H9 (cell line): ENCODE measurements at places on chromosomes 1 and 21.

DNA sequence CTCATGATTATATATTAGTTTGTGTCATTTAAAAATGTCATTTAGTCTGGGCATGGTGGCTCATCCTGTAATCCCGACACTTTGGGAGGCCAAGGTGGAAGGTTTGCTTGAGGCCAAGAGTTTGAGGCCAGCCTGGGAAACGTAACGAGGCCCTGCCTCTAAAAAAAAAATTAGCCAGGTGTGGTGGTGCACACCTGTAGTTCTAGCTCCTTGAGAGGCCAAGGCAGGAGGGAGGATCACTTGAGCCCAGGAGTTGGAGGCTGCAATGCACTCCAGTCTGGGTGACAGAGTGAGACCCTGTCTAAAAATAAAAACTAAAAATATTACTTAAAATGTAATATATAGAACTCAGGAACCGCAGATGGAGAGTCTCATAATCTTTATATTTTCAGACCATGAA, 34.6 kb downstream of the RUNX3 start:
- H3K36me3 ChIP-seq: peaks cover 5% of the 10 kb centered on the region; the same call in 1 of the 2 replicates
- H3K27ac ChIP-seq: no peak overlapping the region
- DNase-seq: no peak
- H3K4me3 ChIP-seq: no peak overlapping the region
- no peaks in the 10 kb centered on the region for H3K27me3 ChIP-seq

GRCh38 chr1:116769561-116769977, 15.3 kb downstream of the CD2 start:
- H3K27ac ChIP-seq: no peak overlapping the region
- no peaks in the 10 kb centered on the region; the same call in 2 of the 3 replicates for H3K36me3 ChIP-seq
- no peak overlapping the region for H3K4me3 ChIP-seq
- no peaks in the 10 kb centered on the region for H3K4me1 ChIP-seq

- H3K4me1 ChIP-seq: no peaks in the 10 kb centered on the region
- H3K4me3 ChIP-seq: no peak overlapping the region
- DNase-seq: no peak
- H3K27me3 ChIP-seq: no peaks in the 10 kb centered on the region
- no peak overlapping the region for H3K27ac ChIP-seq
- no peaks in the 10 kb centered on the region for H3K36me3 ChIP-seq
Observed at GRCh38 chr21:35234725-35235124, 185.6 kb upstream of the RUNX1 start.

DNA sequence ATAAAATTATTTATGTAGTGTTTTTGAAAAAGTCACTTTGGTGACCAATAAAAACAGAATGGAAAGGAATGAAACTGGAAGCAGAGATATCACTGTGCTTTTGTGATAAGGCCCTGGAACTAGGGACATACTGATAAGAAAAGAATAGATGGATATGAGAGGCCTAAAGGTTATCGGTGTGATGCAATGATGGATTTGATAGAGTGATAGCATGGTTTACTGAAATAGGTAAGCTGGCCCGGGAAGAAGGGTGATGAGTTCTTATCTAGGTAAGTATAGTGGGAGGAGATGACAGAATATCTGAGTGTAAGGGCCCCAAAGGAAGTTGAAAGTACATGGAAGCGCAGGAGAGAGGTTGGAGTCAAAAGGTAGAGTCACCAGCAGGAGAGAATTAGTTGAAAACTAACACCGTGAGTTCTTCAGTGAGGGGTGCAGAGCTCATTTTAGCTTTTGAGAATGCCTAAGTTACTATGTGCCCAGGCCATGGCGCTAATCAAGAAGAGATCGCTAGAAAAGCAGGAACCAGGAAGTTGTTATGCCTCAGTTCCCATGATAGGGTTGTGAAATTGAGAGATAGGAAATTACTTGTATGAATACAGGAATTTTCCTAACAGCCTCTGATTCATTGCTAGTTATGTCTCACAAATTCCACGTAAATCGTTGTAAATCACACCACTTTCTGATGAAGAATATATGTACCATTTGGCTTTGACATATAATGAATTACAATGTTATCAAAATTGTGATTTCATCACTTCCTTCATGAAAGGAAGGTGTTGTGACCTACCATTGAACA, 115.3 kb downstream of the PLA2G4A start:
- H3K27me3 ChIP-seq: no peaks in the 10 kb centered on the region
- DNase-seq: no peak
- H3K27ac ChIP-seq: no peak overlapping the region

DNA sequence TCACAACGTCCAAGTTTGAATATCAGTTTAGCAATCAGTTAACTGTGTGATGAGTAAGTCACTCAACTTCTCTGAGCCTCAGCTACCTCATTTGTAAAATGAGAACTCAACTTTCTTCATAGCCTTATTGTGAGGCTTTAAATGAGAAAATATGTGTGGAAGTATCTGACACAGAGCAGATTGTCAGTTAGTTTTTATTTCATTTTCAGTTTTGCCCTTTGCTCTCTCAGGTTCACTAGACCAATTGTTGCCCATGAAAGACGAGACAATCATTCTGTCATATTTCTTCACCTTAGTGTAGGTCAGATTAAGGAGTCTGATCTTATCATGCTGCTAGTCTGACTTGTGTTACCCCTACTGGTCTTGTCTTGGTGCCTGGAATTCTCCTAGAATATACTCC, 232.8 kb upstream of the PTBP2 start:
- no peak overlapping the region for H3K4me3 ChIP-seq
- H3K27me3 ChIP-seq: peaks cover 3% of the 10 kb centered on the region; the same call in 1 of the 2 replicates
- H3K36me3 ChIP-seq: no peaks in the 10 kb centered on the region
- H3K4me1 ChIP-seq: peaks cover 5% of the 10 kb centered on the region; the same call in 1 of the 2 replicates

GRCh38 chr1:57079454-57080157, 113.8 kb upstream of the C8B start:
- DNase-seq: peak; percentile 43
- no peaks in the 10 kb centered on the region for H3K4me1 ChIP-seq
- H3K36me3 ChIP-seq: no peaks in the 10 kb centered on the region

DNA sequence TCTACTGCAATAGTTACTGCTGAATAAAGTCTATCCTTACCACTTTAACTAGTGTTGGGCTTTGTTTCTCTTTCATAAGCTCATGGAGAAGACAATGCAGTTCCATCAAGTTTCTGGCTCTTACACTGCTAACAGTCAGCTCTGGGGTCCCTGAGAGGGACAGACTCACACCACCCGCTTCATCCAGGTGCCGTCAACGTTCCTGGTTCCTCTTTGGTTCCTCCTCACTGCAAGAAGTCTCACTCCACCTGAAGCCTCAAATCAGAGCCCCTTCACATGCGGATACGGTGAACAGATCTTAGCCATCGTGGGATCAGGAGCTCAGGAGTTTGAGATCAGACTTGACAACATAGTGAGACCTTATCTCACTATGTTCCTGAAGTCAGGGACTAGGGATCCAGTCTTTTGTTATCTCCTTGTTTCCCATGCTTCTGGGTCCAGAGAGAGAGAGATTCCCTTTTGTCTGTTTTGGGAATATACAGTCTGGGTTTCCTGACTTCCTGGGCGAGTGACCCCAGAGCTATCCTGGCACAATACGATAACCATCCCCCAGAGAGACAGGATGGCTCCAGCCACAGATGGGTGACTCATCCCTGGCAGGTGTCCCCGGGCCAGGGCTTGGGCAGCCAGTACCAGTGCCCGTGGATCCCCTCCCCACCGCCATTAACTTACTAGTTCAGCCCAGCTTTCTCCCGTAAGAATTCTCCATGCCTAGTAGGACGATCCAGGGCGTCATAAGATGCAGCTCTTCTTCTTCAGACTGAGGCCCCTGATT, 14.3 kb upstream of the PCP4 start:
- no peak overlapping the region for H3K27ac ChIP-seq
- H3K4me1 ChIP-seq: peaks cover 5% of the 10 kb centered on the region; the same call in 1 of the 2 replicates
- no peak overlapping the region for H3K4me3 ChIP-seq
- peaks cover 7% of the 10 kb centered on the region for H3K36me3 ChIP-seq
- H3K27me3 ChIP-seq: no peaks in the 10 kb centered on the region
- no peak for DNase-seq

GRCh38 chr1:46128344-46128743, 4.1 kb downstream of the PIK3R3 start:
- no peaks in the 10 kb centered on the region for H3K27me3 ChIP-seq
- H3K36me3 ChIP-seq: no peaks in the 10 kb centered on the region; the same call in 1 of the 2 replicates
- no peaks in the 10 kb centered on the region for H3K4me1 ChIP-seq
- no peak overlapping the region for H3K4me3 ChIP-seq
- no peak overlapping the region for H3K27ac ChIP-seq

GRCh38 chr1:160169553-160170399, 18.4 kb downstream of the ATP1A4 start:
- H3K27ac ChIP-seq: peak overlapping the region; percentile 80
- peaks cover 26% of the 10 kb centered on the region for H3K4me1 ChIP-seq
- H3K4me3 ChIP-seq: peak overlapping the region; percentile 52
- peaks cover 3% of the 10 kb centered on the region; the same call in 1 of the 2 replicates for H3K36me3 ChIP-seq

- no peak overlapping the region for H3K4me3 ChIP-seq
- DNase-seq: no peak
- H3K36me3 ChIP-seq: no peaks in the 10 kb centered on the region
- no peaks in the 10 kb centered on the region for H3K27me3 ChIP-seq
- H3K27ac ChIP-seq: no peak overlapping the region
Observed at GRCh38 chr1:229011022-229011421, 259.9 kb upstream of the RAB4A start.

DNA sequence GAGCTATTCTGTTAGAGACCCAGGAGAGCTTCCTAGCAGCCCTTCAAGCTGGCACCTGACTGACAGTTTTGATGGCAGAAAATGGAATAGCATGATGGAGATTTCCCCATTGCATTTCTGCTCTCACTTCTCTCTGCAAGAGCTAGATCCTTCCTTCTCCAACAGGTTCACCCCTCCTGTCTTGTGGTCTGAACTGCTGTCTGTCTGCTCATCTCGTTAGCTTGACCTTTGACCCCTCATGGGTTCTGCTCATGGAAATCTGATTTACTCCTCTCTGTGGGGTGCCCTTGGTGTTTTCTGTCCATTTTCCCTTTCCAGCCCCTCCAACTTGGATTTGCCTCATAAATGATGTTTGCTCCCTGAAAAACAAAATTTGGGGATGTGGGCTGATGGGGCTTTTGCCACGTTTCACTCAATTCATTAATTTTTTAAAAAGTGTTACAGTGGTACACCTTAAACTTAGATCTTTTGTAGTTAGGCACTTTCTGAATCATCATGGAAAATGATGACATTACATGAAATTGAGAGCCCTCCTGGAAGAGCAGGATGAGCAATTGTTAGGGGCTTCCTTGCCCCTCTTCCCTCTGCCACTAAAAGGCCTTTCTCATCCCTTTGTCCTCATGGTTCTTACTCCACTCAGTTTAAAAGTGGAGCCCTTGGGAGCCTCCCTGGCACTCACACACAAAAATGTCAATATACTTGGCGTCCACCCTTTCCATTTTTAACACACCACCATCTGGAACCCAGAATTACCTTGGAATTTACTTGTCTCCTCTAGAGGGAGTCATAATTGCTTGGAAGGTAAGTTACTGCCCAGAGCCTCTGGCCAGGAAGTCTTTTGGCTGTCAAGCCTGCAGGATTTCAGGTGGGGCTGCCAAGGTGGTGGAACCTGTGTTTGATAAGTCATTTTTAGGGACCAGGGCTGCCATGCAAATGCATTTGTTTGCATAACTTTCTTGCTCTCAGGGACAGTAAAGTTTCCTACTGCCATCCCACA, 31.9 kb upstream of the IL19 start:
- peak; percentile 49 for DNase-seq
- H3K36me3 ChIP-seq: peaks cover 3% of the 10 kb centered on the region
- H3K27me3 ChIP-seq: no peaks in the 10 kb centered on the region

- no peaks in the 10 kb centered on the region for H3K4me1 ChIP-seq
- H3K4me3 ChIP-seq: no peak overlapping the region
- H3K27ac ChIP-seq: no peak overlapping the region
- no peaks in the 10 kb centered on the region for H3K27me3 ChIP-seq
Observed at GRCh38 chr1:97898948-97899347, 21.9 kb downstream of the DPYD start.

- no peaks in the 10 kb centered on the region for H3K36me3 ChIP-seq
- no peaks in the 10 kb centered on the region for H3K4me1 ChIP-seq
- no peak overlapping the region for H3K4me3 ChIP-seq
- H3K27me3 ChIP-seq: no peaks in the 10 kb centered on the region
- no peak overlapping the region for H3K27ac ChIP-seq
Observed at GRCh38 chr1:39992234-39992633, 37.3 kb downstream of the MFSD2A start.

DNA sequence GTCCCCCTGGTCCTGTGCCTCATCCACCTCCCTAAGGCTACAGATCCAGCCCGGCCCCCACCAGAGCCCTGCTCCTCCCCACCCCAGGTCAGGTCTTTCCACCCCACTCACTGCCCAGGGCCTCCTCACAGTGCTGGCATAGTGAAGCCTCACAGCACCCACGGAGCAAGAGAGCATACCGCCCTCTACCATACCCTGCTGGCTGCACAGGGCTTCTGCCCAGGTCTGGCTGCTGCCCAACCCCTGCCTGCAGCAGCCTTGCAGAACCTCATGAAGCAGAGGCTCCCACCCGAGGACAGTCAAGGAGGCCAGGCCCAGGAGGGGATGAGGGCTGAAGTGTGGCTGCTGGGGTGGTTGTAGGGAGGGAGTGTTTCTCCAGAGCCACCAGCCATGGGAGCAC, 19.7 kb upstream of the ARF1 start:
- no peak overlapping the region for H3K27ac ChIP-seq
- no peaks in the 10 kb centered on the region for H3K4me1 ChIP-seq
- H3K4me3 ChIP-seq: no peak overlapping the region
- H3K27me3 ChIP-seq: peaks cover 43% of the 10 kb centered on the region
- DNase-seq: no peak
- H3K36me3 ChIP-seq: no peaks in the 10 kb centered on the region
